ENCODE measurements at places on chromosomes 1 and 21.

- DNase-seq: no peak
Measured at GRCh38 chr1:153202006-153202405, 1.2 kb upstream of the LELP1 start.

DNA sequence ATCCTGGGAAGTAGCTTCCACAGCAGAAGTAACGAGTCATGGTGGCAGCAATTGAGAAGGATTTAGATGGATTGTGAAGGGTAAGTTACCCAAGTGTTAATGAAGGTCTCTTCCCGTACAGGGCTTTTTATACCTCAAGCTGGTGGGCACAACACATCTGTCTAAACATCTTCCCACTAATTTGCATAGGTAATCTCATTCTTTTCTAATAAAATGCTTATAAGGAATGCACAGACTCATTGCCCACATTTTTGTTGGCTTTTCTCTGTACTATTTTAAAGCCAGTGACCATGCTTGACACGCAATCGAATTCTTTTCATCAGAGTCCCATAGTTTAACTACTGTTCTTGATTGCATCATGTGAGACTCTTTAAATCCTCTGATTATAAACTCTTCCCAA lies at the start of gene KRTAP7-1:
Gene KRTAP7-1, minus strand, starts transcription at position 101 of the 400 bp plus-strand sequence. Its CDS starts 61 bp downstream, at position 40.
- DNase-seq: no peak

GRCh38 chr1:100164216-100164615 lies 13.8 kb downstream of the LRRC39 start:
- peak; percentile 21 for DNase-seq

- DNase-seq: peak; percentile 1
Measured at GRCh38 chr1:51415963-51416362, 85.6 kb upstream of the TTC39A start.

DNA sequence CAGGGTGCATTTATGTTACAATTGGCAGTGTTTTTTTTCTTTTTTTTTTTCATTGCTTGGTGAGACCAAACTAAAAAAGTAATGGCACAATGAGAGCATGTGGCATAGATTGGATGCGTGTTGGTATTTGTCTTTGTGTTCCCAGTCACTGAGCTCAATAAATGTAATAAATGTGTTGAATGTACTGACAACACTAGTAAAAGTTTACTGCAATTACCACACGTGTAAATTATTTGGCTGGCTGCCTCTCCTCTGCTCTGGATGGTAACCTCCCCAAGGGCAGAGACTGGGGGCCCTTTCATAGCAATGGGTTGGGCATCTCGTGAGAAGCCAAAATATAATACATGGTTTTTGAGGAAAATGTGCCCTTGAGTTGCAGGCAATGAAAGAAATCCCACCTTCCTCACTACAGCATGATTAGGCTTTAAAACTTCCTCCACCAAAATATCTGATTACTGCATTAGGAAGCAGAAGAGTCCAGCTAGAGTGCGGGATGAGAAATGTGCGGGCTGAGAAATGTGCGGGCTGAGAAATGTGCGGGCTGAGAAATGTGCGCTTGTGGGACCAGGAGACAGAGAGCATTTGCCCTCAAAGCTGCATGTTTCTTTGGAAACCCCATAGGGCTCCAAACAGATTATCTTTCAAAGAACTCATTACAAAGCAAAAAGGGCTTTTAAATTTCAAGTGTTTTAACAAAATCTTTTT lies 58.5 kb downstream of the CDC7 start:
- no peak for DNase-seq

DNA sequence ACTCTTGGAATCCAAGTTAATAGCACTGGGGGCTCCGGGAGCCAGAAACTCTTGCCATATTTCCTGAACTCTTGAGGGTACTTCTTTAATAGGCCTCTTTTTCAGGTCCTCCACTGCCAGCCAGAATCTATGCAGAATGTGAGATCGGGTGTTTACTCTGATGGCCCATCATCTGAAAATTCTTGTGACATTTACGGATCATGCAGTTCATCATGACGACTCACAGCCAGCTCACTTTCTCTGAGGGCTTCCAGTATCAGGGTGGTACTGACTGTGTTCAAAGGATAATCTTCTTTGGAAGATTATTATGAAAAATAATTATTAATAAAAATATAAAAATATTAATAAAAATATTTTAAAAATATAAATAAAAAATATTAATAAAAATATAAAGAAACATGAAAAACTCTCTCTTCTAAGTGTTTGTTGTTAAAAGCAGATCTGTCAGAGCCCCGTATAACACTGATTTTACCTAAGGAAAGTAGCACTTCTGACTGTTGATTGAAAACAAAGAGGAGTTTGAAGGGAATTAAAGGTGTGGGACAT lies 194.3 kb upstream of the GREM2 start:
- no peak for DNase-seq

GRCh38 chr1:166189126-166189525 lies 22.3 kb upstream of the FAM78B start:
- no peak for DNase-seq

GRCh38 chr1:29820401-29820800 lies 584.1 kb downstream of the PTPRU start:
- no peak for DNase-seq

GRCh38 chr1:208465786-208466590 lies 221.8 kb upstream of the PLXNA2 start:
- DNase-seq: peak; percentile 6

DNA sequence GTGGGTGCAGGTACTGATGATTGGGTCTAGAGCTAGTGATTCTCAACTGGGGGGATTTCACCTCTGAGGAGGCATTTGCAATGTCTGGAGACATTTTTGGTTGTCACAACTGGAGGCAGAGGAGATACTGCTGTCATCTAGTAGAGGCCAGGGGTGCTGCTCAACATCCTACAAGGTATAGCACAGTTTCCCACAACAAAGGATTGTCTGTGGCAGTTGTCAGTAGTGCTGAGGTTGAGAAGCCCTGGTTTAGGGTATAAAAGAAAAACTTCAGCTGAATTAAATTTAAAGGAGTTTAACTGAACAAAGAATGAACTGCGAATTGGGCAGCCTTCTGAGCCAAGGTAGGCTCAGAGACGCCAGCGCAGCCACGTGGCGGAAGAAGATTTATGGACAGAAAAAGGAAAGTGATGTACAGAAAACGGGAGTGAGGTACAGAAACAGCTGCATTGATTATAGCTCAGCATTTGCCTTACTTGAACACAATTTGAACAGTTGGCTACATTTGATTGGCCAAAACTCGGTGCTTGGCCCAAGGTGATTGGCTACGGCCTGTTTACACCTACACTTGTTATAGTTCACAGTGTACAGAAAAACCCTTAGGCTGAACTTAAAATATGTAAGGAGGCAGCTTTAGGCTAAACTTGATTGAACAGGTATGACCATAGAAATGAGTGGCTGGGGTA lies 40.4 kb downstream of the MPZL1 start:
- no peak for DNase-seq

GRCh38 chr1:232529747-232530146 lies 100.2 kb downstream of the SIPA1L2 start:
- DNase-seq: no peak

GRCh38 chr21:44751799-44752636 lies 40.6 kb upstream of the TSPEAR start:
- no peak for DNase-seq

DNA sequence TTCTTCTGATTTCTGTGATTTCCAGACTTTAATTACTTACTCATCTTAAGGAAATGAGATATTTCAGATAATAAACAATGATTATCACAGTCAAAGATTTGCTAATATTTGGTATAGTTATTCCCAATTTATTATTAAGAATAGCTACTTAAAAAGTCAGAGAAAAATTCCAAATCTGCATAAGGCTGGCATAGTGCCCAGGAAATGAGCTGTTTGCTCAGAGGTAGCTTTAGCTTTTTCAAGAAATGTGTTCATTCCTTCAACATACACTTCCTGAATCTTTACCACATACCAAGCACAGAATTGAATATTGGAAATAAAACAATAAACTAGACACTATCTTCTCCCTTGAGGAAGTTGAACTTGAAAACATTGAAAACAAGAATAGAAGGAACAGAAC lies 44.3 kb upstream of the KCNK1 start:
- DNase-seq: no peak

GRCh38 chr1:153612111-153612754 lies 704 bp downstream of the S100A16 start:
- DNase-seq: no peak

DNA sequence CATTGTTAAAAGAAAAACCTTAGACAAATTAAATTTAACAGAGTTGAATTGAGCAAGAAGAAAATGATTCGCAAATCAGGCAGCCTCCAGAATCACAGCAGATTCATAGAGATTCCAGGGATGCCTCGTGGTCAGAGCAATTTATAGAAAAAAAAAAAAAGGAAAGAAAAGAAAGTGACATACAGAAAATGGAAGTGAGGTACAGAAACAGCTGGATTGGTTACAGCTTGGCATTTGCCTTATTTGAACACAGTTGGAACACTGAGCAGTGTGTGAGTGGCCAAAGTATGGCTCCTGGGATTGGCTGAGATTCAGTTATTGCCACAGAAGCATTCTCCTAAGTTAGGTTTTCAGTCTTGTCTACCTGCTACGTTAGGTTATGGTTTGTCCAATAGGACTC lies 9.1 kb upstream of the C21orf91 start:
- DNase-seq: no peak

DNA sequence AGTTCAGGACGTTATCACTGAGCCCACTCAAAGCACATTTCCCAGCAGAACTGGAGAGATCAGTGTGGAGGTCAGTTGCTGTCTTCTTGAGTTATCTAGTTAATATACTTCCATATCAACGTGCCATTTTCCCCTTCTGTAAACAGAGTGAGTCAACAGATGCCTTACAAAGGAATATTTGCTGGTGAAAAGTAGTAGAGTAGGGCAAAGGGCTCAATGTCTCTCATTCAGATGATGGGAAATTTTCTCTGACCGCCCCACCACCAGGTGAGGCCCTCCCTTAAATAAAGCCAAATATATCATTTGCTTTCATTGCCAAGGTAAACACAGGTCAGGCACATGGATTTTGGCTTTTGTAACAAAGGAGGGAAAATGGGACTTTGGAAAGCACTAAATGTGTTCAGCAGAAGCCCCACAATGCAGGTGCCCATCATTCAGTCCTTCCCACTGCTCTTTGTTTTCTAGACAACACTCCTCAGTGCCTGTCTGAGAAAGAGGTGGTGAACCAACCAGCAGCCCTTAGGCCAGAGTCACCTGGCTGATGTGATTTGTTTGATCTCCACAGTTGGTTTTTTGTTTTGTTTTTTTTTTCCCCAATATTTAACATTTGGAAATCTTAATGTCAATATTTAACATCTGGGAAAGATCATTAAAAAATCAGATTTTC lies 40.5 kb upstream of the SAMD13 start:
- DNase-seq: peak; percentile 91

- peak; percentile 69 for DNase-seq
Measured at GRCh38 chr1:234229581-234230387, 143.5 kb upstream of the COA6 start.

GRCh38 chr1:119084798-119085197 lies 55.7 kb downstream of the WARS2 start:
- DNase-seq: no peak

DNA sequence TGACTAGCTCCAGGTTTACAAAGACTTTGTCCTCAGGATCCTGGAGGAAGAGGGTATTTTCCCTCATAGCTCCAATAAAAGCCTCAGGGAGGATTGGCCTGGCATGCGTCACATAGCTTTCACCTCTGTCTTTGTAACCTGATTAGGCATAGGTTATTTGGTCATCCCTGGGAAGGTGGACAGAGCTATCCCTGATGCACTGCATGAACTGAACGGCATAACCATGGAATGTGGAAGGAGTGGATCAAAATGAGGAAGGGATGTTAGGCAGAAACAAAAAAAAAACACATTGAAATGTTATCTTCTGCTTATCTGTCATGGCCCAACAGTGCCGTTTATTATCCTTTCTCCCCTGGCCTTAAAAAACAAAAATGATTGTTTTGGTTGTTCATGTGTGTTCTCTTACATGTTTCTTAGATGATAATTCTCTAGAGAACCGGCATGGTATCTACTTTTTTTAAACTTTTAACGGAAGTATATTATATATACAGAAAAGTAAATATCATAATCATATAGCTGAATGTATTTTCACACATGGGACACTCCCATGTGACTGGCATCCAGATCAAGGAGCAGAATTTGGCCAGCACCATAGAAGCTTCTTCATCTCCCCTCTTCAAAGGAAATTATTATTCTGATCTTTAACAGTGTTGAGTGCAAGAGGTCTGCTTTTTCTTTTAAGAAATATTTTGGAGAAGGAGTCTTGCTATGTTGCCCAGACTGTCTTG lies 85.3 kb downstream of the RPS6KC1 start:
- DNase-seq: peak; percentile 48

DNA sequence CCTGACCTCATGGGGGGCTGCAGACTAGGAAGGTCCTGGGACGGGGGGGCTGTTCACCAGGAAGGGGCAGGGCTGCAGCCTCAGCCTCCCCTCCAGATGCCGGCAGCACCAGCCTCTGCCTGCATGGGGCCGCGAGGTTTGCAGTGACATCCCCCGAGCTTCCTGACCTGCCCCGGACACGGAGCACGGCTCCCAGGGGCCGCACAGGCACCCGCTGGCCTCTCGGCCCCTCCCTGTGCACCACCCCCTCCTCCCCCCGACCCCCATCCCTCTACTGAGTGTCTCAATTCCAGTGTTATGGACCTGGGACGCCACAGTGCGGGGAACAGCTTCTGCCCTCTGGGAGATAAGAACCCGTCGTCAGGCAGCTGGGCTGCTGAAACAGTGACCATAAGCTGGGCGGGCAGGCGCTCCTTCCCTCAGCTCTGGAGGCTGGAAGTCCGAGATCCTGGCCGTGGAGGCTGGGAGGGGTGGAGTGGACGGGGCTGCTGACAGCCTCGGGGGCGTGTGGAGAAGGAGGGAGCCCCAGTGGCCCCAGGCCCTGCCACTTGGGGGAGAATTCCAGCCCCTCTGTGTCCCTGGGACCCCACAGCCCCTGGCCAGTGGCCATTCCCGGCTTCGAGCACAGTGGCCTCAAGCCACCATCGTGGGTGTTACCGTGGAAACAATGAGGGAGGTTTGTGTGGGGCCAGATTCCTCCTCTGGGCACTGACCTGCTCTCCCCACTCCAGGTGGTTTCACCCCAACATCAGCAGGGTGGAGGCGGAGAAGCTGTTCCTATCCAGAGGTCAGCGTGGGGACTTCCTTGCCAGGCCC lies 11.6 kb downstream of the RNF223 start:
- no peak for DNase-seq

DNA sequence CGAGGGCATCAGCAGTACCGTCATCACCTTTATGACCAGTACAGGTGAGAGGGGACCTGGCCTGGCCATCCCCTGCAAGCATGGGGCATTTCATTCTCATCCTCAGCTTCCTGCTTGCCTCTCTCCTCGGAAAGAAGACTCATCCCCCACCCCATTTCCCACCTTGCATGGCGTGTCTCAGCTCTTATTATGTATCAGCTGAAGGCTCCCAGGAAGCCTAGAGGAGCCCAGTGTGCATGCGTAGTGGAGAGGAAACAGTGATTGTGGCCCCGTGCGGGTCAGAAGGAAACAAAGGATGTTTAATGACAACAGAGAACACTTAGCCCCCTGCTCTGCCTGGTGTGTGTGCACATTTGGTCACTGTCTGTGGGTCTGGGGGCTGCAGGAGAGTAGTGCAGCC lies 40.3 kb upstream of the CNTN2 start:
- DNase-seq: peak; percentile 57

- no peak for DNase-seq
Measured at GRCh38 chr1:47656719-47657685, 219.2 kb downstream of the FOXD2 start.

All from NCI-H69 (cell line).